SHP77 treated with DMSO at 0.1 percent for 48 hours (cell line): ENCODE measurements at places on chromosomes 12 and 14.

DNA sequence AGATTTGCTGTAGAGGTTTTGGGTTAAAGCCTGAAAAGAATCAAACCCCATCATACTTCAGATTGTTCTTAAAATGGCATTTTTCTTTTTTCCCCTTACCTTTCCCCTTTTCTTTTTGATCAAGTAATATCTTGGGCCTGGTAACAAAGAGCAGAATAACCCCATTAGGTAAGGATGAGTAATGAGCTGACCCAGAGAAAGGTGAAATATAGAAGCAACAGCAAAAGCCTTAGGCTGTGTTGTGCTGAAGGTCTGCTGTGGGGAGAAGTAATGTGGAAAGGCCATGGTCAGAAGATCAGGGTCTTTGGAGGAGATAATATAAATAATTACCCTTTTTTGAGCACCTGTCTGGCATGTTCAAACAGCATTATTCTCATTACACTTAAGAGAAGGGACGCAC is 42.3 kb downstream of the MIA2 start:
- no peak for DNase-seq

DNA sequence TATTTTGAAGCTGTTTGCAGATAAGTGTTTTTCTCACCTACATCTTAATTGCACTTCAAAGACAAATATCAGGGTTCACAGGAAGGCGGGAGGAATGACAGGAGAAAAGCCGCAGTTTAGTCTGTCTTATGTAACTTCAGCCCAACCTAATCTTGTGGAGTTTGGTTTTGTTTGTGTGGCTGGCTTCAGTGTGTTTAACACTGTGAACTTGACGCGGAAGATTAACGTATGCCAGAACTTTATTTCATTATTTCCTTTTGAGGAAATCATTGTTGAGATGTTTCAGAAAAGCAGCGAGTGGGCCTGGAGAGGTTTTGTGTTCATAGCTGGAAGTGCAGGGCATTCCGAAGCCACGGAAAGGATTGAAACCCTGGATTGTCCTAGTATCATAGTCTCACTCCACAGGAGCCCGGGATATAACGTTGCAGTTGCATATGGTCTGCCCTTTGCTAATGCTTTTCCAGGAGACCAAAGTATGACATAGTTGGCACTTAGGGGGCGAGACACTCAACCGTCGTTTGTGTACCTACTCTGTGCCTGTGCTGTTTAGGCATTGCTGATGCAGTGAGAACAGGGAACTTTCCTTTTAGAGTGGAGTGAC is 2.0 kb downstream of the PELI2 start:
- no peak for DNase-seq

GRCh38 chr12:53600490-53601295 is 25.5 kb downstream of the ATF7 start:
- no peak for DNase-seq

- no peak for DNase-seq
Measured at GRCh38 chr14:72673179-72673578, 220.7 kb downstream of the DPF3 start.

GRCh38 chr12:12202747-12203146 is 64.1 kb downstream of the LRP6 start:
- no peak for DNase-seq

- DNase-seq: no peak
Measured at GRCh38 chr14:99755068-99755405, 38.2 kb upstream of the EML1 start.

- DNase-seq: no peak
Measured at GRCh38 chr12:56628671-56629458, 1.3 kb downstream of the BAZ2A start.

- DNase-seq: no peak
Measured at GRCh38 chr12:93429448-93429847, 12.3 kb downstream of the UBE2N start.

DNA sequence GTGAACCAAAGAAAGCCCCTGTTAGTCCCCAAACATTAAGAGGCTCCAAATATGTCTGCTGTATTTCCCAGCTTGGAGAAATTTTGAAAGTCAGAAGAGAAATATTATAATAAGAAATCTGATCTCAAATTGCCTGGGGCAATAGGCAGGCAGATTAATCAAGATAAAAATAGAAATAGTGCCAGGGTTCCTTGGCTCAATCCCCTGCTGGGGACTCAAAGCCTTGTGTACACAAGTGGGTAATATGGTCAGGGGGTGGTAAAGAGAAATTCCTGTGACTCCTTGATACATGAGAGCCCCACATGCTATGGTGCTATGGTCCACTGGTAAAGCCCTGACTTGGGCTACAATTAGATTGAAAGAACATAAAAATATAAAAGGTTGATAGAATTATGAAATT is 41.3 kb upstream of the ARID2 start:
- DNase-seq: no peak

DNA sequence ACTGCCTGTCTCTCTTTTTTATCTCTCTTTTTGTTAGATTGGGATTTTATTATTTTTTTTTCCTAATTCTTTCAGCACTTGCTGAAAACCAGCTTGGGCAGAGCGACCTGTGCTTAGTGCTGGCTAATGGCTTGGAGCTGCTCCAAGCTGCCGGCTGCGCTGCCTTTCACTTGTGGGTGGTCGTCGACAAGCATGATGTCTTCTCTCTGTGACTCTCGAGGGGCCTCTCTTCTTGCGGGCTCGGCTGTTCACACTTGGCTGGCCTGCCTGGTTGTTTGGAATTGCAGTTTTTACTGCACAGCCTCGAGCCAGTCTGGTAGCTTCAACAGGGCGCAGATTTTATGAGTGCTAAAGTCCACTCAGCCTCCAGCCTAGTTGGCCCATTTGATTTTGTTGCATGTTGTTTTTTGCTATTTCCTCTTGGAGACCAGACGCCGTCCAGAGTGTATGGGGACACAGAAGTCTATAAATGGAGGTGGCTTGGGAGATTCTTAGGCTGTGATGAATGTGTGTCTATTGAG is 18.6 kb downstream of the TPCN1 start:
- no peak for DNase-seq

- DNase-seq: no peak
Measured at GRCh38 chr12:2415568-2415944, 362.8 kb downstream of the CACNA1C start.

DNA sequence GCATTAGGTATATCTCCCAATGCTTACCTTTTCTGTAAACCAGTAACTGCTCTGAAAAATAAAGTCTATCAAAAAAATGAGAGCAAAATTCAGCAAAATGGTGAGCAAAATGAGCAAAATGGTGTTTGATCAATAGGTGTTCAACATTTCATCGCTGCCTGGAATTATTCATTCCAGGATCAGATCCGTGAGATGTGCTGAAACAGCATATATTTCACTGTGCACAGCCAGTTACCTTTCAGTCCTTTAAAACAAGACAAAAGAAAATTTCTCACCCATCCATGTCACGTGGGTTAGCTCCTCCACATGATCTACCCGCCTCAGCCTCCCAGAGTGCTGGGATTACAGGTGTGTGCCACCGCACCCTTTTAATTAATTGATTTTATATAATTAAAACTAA is 8.1 kb upstream of the FGF23 start:
- no peak for DNase-seq

DNA sequence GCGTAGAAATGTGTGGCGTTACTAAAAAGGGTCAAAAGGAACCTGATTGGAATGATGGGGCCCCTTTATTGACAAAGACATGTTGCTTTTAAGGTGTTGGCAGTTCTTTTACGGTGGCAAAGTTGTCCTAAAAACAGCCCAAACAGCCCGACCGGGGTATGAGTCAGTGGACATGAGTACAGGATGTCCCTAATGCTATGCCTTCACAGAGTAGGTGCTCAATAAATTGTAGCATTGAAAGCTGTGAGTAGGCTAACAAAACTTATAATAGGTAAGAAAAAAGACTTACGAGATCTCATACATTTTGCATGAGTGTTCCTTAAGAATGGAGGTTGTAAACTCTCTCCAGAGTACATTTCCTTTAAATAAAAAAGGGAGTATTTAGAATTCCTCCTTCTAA is 2.6 kb downstream of the ELK3 start:
- DNase-seq: no peak

DNA sequence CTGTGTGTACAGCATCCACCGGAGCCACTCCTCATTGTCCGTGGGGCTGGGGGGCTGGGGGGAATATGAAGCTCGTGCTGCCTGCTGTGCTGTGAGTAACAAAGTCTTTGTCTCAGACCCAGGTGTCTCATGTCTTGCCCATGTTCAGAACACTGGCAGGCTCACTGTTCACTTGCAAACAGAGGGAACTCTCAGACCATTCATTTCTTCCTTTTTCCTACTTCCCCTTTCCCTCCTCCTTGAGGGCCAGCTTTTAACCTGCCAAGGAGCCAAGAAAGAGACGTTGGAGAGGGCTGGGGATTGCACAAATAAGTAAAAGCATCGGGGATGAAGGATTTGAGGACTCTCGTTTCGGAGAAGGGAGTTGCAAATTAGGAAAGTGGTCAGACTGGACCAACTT is 21.6 kb downstream of the GPR132 start:
- DNase-seq: no peak

DNA sequence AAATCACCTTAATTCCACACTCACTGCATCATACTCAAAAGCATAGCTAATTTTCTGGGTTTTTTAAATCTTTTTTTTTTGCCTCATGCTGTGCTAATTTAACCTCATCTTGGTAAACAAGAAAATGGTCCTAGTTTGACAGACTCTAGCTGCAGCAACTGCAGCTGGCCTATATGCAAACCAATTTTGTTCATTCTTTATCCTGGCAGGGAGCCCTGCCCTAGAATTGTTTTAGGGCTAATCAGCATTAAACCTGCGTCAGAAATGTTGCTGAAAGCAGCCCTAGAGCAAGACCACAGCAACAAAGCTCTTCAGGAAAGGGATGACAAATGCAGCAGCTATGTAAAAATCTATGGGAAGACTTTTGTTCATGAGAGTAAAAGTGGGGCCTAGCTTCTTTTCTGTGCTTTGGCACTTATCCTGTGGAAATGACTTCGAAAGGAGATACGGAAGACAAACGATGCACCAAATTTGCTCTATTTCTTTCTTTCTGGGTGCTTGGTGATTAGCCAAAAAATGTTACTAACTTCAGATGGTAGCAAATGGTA is 72.2 kb downstream of the DENND5B start:
- DNase-seq: peak; percentile 74

- no peak for DNase-seq
Measured at GRCh38 chr12:109445191-109445609, 31.9 kb downstream of the KCTD10 start.

GRCh38 chr12:64840119-64840518 is 15.7 kb downstream of the TBC1D30 start:
- no peak for DNase-seq

DNA sequence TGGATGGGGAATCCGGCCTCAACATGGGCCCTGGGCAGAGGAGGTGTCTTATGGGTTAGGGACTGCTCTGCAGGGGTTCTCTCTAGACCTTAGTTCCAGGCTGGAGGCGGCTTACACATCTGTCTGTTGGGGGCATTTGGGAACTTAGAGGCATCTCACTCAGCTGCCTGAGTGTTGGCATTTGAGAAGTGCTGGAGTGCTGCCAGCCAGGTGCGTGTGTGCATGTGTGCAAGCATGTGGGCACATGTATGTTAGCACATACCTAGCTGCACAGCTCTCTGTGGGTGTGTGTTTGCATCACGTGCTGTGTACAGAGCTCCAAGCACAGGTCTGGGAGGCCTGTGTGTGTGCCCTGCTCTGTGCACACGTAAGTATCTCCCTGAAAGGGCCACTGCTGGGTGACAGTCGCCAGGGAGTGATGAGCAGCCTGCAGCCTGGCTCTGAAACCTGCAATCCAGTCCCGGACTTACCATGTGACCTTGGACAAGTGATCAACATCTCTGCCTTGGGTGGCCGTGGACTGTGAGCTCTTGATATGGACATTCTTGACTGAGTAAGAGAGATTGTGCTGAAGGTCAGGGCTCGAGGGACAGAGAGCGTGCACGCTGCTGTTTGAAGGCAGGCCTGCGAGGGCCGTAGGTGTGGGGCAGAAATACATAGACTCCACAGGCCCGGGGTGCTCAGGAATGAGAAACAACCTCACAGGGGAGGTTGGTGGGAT is 5.2 kb downstream of the LRTM2 start:
- no peak for DNase-seq

GRCh38 chr14:51283402-51284085 is 43.5 kb downstream of the TMX1 start:
- DNase-seq: peak; percentile 77

DNA sequence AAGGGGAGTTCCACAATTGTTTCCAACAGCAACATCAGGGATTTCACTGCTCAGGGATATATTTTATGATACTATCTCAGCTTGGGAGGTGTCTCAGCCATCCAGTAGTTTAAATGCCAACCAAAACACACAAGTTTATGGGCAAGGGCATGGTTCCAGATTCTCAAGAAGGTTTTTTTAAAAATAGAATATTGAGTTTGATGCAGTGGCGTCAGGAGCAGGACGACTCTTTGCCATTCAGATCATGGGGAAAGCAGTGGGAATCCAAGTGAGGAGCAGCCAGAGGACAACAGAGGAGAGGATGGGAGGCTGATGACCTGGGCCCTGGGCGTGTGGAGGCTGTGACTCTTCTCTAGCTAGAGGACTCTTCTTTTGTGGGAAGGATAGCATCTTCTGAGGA is 25.7 kb downstream of the TSHR start:
- no peak for DNase-seq

DNA sequence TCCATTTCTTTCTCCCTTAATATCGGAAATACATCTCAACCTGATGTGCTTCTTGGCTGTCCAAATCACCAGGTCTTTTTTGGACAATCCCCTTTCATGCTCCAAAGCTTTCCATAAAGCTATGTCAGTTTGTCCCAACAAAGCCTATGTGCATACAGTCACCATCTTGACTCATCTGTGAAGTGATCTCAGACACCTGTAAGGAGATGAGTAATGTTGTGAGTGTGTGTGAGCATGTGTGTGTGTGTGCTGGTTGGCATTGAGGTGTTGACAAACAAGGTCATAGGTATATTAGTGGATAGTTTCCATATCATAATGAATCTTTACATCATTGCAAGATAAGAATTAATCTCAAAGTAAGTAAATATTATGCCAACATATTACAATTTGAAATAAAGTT is 1243.3 kb upstream of the SEL1L start:
- no peak for DNase-seq

DNA sequence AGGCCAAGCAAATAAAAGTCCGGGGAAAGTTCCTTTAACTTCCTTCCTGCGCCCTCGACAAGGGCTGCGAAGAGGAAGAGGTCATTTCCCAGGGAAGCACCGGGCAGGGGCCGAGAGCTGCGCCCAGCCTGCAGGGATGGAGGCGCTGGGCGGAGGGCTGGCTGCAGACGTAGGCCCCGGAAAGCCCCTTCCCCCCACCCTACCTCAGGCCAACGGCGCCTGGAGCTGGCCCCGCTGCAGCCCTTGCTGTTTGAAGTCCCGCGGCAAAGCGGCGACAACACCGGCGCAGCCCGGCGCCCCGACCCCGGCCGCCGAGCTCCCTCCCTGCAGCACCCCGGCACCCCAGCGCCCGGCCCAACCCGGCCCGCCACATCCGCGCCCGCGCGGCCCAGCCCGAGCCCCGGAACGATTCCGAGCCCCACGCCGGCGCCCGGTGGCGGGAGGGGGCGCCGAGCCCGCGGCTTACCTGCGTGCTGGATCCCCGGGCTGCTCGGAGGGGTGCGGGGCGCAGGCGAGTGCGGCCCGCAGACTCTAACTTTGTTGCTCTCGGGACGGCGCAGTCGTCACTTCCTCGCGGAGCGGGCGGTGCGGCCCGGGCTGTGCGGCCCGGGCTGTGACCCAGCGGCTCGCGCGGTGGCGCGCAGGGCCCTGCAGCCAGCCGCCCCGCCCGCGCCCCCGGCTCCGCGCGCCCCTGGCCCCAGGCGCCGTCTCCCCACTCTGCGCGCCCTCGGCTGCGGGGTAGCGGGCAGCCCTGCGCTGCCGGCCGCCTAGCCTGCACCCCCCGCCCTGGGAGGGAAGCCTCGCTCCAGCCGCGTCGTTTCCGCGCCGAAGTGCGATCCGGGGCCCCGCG is 64.8 kb upstream of the PTGR2 start:
- DNase-seq: no peak

- no peak for DNase-seq
Measured at GRCh38 chr14:57364659-57365450, 25.5 kb upstream of the NAA30 start.
